ENCODE measurements at places on chromosomes 6 and 20. TPM values are rescaled to one million over a fixed set of nuclear protein-coding genes. Genes with fewer than 3 reads are reported as not detected.

DNA sequence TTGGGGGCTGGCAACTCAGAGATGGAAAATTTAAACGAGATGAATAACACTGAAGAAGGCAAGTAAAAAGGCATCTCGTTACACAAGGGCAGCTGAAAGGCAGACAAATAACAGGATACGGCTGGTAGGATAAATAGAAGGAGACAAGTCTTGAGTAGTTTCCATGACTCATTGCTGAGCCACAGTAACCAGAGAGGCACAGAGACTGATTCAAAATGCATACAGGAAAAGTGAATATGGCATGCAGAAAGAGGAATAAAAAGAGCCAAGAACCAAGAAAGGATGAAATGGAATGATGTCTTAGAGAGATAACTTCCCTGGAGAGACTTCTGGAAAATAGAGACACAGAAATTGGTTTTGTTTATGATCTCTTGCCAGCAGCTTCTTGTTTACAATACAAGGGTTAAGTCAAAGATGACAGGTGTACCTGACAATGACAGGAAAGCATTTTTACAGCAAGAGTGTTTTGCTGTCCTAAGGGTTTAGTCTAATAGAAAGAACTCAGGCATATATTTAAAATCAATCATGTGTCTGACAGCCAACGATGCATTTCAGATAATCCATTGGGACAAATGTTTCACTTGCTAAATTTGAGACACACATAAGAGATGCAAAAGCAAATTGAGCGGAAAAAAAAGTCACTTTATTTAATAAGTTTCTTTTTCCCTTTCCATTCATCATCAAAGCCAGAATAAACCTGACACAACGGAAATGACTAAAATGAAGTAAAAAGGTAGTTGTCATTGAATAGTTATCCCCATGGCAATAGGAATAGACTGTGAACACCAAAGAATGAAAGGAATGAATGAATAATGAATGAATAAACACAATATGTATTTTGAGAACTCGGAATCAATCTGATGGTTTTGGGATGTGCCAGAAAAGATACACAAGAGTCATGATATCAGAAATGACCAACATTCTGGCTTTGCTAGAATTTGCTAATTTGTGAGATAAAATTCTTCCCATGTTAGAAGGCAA, 68.0 kb upstream of the KCNQ5 start:
- peak; percentile 3 for DNase-seq
- no peaks in the 10 kb centered on the region for H3K4me1 ChIP-seq
- no peak overlapping the region for H3K4me3 ChIP-seq
- H3K27me3 ChIP-seq = no peaks in the 10 kb centered on the region

- no peak overlapping the region for H3K4me3 ChIP-seq
- no peaks in the 10 kb centered on the region for H3K4me1 ChIP-seq
Measured at GRCh38 chr20:44758247-44759101, 12.8 kb downstream of the KCNK15 start.

DNA sequence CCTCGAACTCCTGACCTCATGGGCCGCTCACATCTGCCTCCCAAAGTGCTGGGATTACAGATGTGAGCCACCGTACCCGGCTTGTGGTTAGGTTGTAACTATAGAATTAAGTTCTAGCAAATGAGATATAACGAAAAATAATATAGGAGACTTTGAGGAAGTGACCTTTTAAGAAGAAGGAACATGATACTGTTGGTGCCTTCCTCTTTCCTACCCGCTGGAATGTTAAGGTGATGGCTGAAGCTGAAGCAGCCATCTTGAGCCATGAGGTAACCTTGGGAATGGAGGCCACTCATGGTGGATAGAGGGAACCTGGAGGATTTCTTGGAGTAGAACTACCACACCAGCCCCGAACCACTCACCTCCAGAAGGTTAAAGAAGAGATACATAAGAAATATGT, 48.1 kb upstream of the MDGA1 start:
- no peak overlapping the region for H3K4me3 ChIP-seq
- H3K27me3 ChIP-seq = peaks cover 16% of the 10 kb centered on the region
- no peaks in the 10 kb centered on the region for H3K36me3 ChIP-seq
- no peaks in the 10 kb centered on the region for H3K4me1 ChIP-seq

DNA sequence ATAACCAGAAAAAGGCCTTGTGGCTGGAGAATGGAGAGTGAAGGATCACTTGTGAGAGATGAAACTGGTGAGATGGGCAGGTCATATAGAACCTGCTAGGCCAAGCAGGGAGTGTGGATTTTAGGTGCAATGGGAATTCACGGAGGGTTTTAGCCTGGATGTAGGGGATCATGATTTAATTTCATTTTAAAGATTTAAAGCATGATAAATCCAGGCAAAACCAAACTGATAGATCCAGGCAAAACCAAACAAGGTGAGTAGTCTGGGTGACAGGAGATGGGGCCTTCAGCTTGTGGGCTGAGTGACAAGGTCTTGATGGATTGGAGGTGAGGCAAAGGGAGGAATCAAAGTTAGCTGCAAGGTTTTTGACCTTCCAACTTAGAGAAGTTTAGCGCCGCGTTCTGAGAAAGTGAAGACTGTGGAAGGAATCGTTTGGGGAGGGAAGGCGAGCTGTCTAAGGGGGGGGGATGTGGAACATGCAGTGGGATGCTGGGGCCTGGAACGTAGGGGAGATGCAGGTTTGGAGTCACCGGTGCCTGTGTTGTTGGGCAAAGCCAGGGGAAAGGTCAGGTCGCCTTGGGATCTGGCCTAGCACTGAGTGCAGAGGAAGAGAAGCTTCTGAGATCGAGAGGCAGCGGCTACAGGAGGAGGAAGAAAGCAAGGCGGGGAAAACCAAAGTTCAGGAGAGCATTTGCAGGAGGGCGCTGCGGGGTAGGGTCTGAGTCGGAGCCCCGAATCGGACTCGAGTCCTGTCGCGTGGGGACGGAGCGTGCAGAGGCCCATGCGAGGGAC, 1.3 kb upstream of the PLCG1 start:
- H3K4me1 ChIP-seq = peaks cover 29% of the 10 kb centered on the region
- DNase-seq = no peak
- H3K27ac ChIP-seq = no peak overlapping the region

DNA sequence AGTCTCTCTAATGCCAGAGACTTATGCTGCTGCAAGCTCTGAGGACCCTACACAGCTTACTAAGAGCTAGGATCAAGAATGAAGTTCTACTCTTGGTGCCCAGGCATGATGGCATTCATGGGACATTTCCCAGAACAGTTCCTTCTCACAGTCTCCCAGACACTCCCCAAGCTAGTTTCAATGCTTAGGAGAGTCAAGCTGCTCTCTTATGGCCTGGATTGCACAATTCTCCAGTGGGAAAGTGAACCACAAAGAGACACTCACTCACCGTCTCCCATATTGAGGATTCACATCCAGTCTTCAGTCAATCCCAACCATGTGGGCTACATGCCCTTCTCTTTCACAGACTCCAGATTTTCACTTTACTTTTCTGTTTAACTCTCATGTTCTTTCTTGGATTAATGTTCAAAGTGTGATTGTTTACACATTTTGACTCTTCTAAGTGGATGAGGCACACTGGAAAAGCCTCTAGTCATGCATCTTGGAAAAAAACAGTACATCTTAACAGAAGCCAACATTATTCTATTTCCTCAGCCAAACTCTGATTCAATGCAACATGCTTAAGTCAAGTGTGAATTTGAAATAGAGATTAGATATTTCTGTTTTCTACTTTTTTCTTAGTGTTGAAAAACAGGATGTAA, 447.8 kb upstream of the BTBD3 start:
- H3K27me3 ChIP-seq = no peaks in the 10 kb centered on the region
- H3K27ac ChIP-seq = no peak overlapping the region
- H3K4me3 ChIP-seq = no peak overlapping the region
- no peak for DNase-seq

DNA sequence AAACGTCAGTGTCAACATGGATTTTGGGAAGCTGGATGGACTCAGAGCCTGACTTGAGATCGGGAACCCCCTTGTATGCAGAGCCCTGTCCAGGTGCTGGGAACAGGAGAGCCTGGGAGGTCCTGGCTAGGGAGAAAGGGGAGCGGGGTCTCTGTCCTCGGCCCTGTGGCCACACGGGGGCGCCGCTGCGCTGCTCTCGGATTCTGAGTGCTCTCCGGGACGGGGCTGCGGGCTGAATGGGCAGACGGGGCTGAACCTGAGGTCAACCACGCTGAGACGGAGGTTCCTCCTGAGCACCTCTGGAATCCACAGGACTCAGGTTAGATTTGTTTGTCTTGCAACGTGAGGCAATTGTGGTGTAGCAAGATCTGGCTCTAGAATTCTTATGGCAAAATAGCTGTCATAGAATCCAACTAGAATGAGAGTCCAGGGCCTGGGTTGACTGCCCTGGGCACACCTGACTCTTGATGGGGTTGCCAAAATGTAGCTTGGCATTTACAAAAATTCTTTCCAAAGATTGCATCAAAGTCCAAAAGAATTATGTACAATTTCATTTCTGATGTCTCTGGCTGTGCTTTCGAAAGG, 20.6 kb upstream of the HLA-F start:
- H3K4me1 ChIP-seq = no peaks in the 10 kb centered on the region
- no peaks in the 10 kb centered on the region for H3K36me3 ChIP-seq
- no peak overlapping the region for H3K27ac ChIP-seq
- DNase-seq = peak; percentile 48
- no peak overlapping the region for H3K4me3 ChIP-seq

GRCh38 chr6:161498359-161498758, 224.5 kb upstream of the AGPAT4 start:
- DNase-seq = no peak
- no peak overlapping the region for H3K27ac ChIP-seq
- H3K4me3 ChIP-seq = no peak overlapping the region
- no peaks in the 10 kb centered on the region for H3K36me3 ChIP-seq
- no peaks in the 10 kb centered on the region for H3K4me1 ChIP-seq
- H3K27me3 ChIP-seq = no peaks in the 10 kb centered on the region

GRCh38 chr6:154555073-154555677, 44.7 kb upstream of the CNKSR3 start:
- H3K4me3 ChIP-seq = no peak overlapping the region
- DNase-seq = peak; percentile 45
- no peaks in the 10 kb centered on the region for H3K4me1 ChIP-seq
- H3K27me3 ChIP-seq = peaks cover 2% of the 10 kb centered on the region
- H3K27ac ChIP-seq = no peak overlapping the region

- peaks cover 7% of the 10 kb centered on the region for H3K4me1 ChIP-seq
- peak within 1 kb of the TSS; percentile 51 for H3K4me3 ChIP-seq
- H3K27ac ChIP-seq = no peak within 1 kb of the TSS
- DNase-seq = peak; percentile 48
- H3K36me3 ChIP-seq = peaks cover 5% of the 10 kb centered on the region
Measured at GRCh38 chr6:43644940-43645612, at the start of gene RSPH9. TSS of gene RSPH9 (plus strand) at chr6:43645036. CDS start at chr6:43645099, 63 bp downstream.

DNA sequence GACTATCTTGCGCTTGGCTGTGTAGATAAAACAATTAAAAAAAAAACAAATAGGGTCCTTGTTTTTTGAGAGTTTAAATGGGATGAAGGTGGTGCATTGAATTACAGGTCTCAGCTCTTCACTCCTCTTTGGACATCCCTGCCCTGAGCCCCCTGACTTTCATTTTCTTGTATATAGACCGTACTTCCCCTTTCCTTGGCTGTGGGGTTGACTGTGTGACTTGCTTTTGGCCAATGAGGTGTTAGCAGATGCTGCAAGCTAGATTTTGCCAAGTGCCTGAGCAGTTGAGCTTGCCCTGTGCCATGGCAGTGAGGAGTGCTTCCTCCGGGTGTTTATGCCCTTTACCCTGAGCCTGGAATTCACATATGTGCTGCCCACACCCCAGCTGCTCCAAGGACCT, 386.1 kb upstream of the ZFP64 start:
- no peaks in the 10 kb centered on the region for H3K27me3 ChIP-seq
- no peak for DNase-seq
- H3K4me3 ChIP-seq = no peak overlapping the region
- H3K4me1 ChIP-seq = no peaks in the 10 kb centered on the region
- H3K27ac ChIP-seq = no peak overlapping the region
- no peaks in the 10 kb centered on the region for H3K36me3 ChIP-seq

DNA sequence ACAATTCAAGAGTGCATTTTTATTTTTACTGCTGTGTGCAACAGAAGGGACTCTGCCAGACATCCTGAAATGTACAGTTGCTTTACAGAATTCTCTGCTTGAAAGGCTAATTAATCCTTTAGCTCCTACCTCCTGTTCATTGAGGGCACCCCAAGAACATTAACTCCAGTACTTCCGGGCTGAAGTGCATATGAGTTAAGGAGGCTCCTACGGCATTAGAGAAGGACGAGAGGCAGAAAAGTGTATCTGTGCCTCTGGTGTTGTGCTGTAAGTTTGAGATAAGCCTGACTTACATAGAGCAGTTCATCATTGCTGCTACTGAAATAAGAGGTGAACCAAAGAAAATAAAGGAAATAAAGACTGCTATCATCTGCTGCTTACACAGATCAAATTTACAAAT, 609.3 kb upstream of the ADGRB3 start:
- H3K27me3 ChIP-seq = no peaks in the 10 kb centered on the region
- H3K36me3 ChIP-seq = no peaks in the 10 kb centered on the region
- H3K4me3 ChIP-seq = no peak overlapping the region

- no peak within 1 kb of the TSS for H3K4me3 ChIP-seq
- no peaks in the 10 kb centered on the region for H3K36me3 ChIP-seq
- DNase-seq = no peak
Measured at GRCh38 chr6:32529697-32530430, at the start of gene HLA-DRB5. TSS of gene HLA-DRB5 (minus strand) at chr6:32530287. CDS start at chr6:32530224, 63 bp downstream.

- DNase-seq = no peak
- no peaks in the 10 kb centered on the region for H3K4me1 ChIP-seq
- peaks cover 8% of the 10 kb centered on the region for H3K27me3 ChIP-seq
- no peak overlapping the region for H3K4me3 ChIP-seq
- no peaks in the 10 kb centered on the region for H3K36me3 ChIP-seq
Measured at GRCh38 chr20:35988910-35989463, 20.6 kb downstream of the CNBD2 start.

- no peaks in the 10 kb centered on the region for H3K27me3 ChIP-seq
- H3K36me3 ChIP-seq = peaks cover 8% of the 10 kb centered on the region
- no peak overlapping the region for H3K27ac ChIP-seq
- H3K4me3 ChIP-seq = no peak overlapping the region
- H3K4me1 ChIP-seq = peaks cover 39% of the 10 kb centered on the region
Measured at GRCh38 chr6:33277663-33278391, 904 bp downstream of the B3GALT4 start.

GRCh38 chr20:21395666-21396598, 1.4 kb downstream of the NKX2-4 start:
- H3K36me3 ChIP-seq = no peaks in the 10 kb centered on the region
- peaks cover 7% of the 10 kb centered on the region for H3K4me1 ChIP-seq
- DNase-seq = peak; percentile 32
- no peak overlapping the region for H3K4me3 ChIP-seq
- peaks cover 100% of the 10 kb centered on the region for H3K27me3 ChIP-seq
- H3K27ac ChIP-seq = no peak overlapping the region

- peaks cover 7% of the 10 kb centered on the region for H3K36me3 ChIP-seq
- no peak for DNase-seq
- H3K27me3 ChIP-seq = no peaks in the 10 kb centered on the region
- peak overlapping the region; percentile 61 for H3K27ac ChIP-seq
- no peak overlapping the region for H3K4me3 ChIP-seq
Measured at GRCh38 chr20:58893355-58894120, 41.0 kb downstream of the GNAS start.

The OPN5 gene
- total RNA-seq = not detected

The EDN3 gene
- not detected for total RNA-seq

The PLEKHG1 gene
- 49.7 TPM for total RNA-seq

The TJAP1 gene
- 31.8 TPM for total RNA-seq

The PNPLA1 gene
- total RNA-seq = not detected

The IL17F gene
- not detected for total RNA-seq

The MMP24 gene
- 0.32 TPM for total RNA-seq

The PPP1R14C gene
- not detected for total RNA-seq

The INSM1 gene
- total RNA-seq = not detected

The FOXF2 gene
- not detected for total RNA-seq

The PRND gene
- total RNA-seq = 0.18 TPM
